Activated CD4-positive, CD25-positive, alpha-beta regulatory T cell treated with anti-CD3 and anti-CD28 coated beads, Interleukin-2, amount 50 U/mL, for 16 hours (primary cell): ENCODE measurements at places on chromosomes 3 and 15.

GRCh38 chr3:55704521-55704920 is 217.4 kb upstream of the WNT5A start:
- DNase-seq = no peak

GRCh38 chr15:91853511-91853947 is at the start of gene SLCO3A1:
TSS of gene SLCO3A1 (plus strand) at chr15:91853708.
- peak; percentile 41 for DNase-seq

DNA sequence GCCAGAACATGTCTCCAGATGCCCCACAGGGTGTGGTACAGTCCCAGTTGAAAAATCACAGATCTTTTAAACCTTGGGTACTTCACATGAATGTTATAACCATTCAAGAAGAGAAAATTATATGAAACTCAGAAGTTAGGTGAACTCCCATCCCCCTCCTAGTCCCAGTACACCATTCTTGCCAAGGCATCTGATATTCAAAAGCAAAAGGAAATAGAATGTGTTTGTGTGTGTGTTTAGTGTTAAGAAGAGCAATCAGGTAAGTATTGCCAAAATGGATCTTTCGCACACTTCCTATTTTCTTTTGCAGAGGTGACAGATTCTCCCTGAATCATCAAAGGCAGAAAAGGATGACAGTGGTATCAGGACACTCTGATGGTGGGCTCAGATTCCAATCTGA is 44.1 kb upstream of the LMOD3 start:
- DNase-seq = no peak

- DNase-seq = no peak
Observed at GRCh38 chr3:11199902-11200845, 45.9 kb downstream of the HRH1 start.

DNA sequence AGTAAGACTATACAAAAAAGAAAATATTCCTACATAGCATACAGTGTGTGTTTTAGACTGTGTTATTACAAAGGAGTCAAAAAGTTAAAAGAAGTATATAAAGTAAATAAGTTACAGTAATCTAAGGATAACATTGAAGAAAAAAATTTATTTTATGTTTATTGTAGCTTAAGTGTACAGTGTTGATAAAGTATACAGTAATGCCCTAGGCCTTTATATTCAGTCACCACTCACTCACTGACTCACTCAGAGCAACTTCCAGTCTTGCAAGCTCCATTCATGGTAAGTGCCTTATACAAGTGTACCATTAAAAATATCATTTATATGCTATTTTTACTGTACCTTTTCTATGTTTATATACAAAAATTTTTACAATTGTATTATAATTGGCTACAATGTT is 220.1 kb downstream of the BCHE start:
- DNase-seq = no peak

DNA sequence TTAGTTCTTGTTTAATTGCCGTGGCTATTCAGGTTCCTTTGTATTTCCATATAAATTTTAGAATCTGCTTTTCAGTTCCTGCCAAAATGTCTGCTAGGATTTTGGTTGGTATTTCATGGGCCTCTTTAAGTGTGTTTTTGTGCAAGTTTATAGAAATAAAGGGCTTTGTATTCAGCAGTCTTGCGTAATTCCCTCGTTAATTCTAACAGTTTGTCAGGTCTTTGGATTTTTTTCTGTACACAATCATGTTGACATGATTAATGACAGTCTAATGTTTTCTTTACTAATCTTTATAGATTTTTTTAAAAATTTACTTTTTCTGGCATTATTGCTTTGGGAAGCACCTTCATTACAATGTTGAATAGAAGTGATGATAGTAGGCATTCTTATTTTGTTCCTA is 120.9 kb downstream of the NEK11 start:
- no peak for DNase-seq

GRCh38 chr3:79767194-79767904 is 449 bp downstream of the ROBO1 start:
- no peak for DNase-seq

DNA sequence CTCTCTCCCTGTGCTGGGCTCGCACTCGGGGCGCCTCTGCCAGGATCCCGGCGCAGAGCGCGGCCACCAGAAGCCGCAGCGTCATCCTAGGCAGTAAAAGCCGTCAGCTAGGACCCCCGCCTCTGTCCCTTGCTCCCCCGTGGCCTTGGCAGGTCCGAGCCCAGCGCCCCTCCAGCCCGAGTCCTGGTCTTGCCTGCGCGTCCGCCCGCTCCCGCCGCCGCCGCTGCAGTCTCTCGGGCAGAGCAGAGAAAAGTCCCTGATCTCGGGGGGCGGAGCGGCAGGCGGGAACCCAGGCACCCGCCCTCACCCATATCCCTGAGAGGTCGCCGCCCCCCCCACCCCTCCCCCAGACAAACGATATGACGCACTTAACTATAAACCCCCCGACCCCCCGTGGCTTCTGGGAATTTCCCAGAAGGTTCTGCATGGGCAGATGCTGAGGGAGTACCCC is at the start of gene COL7A1:
Gene COL7A1 (minus strand): TSS at position 255 of the 451 bp plus-strand sequence. CDS start 170 bp downstream, at position 85.
- DNase-seq = no peak

DNA sequence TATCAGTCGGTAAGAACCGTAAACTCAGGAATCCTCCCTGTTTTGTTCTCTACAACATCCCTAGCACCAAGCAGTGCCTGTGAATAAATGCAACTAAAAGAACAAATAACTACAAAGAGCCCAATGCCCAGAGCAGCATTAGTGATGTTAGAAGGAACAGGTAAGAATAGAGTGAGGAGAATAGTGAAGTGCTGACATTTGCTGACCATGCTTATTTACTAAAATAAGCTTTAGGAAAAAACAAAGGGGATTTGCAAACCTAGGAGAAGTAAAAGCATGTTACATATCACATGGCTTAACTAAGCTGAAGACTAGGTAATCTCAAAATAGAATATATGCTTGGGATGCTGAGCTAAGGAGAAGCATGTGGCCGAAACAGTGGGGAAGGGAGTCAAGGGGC is 186.1 kb upstream of the SLC2A2 start:
- DNase-seq = no peak

- DNase-seq = no peak
Observed at GRCh38 chr3:166451997-166452396, 614.8 kb upstream of the BCHE start.

- DNase-seq = no peak
Observed at GRCh38 chr3:102181175-102181920, 253.5 kb upstream of the ZPLD1 start.

- no peak for DNase-seq
Observed at GRCh38 chr15:44307712-44308111, 19.2 kb downstream of the GOLM2 start.

GRCh38 chr15:89051875-89052274 is 36.4 kb upstream of the ABHD2 start:
- no peak for DNase-seq

GRCh38 chr3:155112661-155113389 is 32.7 kb downstream of the MME start:
- DNase-seq = no peak

- DNase-seq = no peak
Observed at GRCh38 chr3:131843174-131843573, 191.6 kb downstream of the CPNE4 start.

DNA sequence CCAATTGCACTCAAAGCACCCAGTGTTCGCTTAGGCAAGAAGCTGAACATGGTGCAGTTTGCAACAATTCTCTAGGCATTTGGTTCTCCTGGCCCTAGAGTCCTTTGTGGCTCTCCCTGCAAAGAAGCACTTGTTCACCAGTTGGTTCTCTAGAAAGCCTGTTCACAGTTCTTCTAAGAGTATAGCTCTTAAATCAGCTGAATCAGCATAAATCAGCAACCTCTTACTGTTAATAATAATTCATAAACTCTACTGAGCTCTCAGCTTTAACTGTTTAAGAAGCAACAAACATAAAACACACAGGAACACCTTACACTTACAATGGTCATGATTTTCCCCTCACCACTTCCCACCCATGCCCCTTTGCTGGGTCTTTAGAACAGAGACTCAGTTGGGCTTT is 56.8 kb upstream of the PPP2R3A start:
- no peak for DNase-seq

GRCh38 chr3:43095370-43095769 is 10.5 kb downstream of the POMGNT2 start:
- no peak for DNase-seq

DNA sequence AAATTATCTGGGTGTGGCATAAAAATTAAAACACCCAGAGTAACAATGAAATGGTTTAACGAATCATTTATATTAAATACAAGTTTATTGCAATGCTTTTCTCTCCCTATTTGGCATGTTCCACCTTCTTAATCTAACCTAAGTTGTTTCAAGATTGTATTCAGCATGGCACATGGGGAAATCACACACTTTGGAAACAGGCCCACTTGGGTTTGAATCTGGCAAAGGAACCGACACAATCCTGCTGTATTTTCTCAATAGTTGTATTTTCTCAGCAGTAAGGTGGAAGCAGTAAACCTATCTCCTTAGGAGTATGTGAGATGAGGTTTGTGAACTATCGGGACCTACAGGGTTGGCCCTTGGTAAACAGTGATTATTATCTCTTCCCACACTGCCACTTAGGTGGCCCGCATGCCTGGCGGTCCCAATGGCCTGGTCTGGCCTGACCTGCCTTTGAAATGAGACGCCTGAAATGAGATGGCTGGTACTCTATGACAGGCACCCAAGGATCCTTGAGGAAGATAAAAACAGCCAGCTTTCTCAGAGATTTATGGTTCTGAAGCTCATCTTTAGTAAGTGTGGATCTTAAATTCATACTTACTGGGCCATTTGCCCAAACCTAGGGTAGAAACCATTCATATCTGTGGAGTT is 45.3 kb upstream of the VILL start:
- no peak for DNase-seq

- DNase-seq = no peak
Observed at GRCh38 chr15:88630798-88631463, 7.9 kb upstream of the ISG20 start.

DNA sequence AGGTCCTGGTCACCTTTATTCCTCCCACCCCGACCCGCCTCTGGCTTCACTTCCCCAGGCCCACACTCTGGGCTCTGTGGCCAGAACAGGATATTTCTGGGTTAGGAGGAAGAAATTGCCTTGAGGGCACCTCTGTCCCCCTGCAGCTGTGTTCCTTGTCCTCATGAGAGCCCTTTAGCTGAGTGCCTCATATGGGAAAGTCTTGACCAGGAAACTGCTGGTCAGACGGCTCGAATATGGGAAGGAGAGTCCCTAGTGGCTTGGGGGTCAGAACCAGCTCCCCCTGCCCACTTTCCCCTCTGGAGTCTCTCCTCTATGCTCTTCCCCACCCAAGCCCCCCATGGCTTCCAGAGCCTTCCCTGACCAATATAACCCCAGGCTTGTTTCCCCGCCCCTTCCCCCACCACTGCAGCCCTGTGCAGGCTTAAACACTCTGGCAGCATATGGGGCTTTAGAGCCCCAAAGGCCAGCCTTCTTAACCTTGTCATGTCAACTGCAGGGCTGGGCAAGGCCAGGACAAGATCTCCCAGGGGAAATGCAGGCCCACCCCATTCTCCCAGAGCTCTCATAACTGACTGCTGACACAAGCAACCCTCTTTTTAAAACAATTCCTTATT is 36.4 kb downstream of the SEC22C start:
- no peak for DNase-seq

DNA sequence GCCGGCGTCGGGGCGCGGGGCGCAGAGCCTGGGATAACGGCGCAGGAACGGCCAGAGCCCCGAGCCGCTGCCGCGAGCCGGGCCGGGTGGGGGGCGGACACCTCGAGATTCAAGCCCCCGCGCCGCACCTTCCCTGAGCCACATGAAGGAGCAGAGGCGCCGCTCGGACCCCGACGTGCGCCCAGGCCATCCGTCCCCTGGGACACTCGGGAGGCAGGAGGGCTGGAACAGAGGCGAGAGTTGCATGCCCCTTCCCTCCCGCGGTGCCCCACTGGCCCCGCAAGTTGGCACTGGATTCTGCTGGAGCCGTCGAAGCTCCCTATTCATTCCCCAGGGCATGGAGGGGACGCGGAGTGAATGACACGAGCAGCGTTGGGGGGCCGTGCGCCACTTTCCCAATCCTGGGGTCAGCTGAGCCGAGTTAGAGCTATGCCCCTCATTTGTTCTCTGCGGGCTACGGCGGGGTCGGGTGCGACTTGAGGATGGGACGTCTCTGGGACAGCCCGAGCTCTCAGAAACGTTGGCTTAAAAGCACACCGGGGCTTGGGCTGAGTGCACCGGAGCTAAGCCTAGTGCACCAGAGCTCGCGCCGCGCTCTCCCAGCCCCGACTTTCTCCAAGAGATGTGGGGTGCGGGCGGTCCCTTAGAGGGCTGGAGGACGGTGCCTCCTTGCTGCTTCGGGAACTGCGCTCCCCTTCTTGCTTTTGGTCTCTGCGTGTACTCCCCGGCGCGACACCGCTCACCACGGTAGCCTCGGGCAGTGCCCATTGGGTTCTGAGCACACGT is 588 bp downstream of the SLC6A1 start:
- no peak for DNase-seq

- DNase-seq = no peak
Observed at GRCh38 chr3:137845194-137845593, 81.1 kb downstream of the SOX14 start.

DNA sequence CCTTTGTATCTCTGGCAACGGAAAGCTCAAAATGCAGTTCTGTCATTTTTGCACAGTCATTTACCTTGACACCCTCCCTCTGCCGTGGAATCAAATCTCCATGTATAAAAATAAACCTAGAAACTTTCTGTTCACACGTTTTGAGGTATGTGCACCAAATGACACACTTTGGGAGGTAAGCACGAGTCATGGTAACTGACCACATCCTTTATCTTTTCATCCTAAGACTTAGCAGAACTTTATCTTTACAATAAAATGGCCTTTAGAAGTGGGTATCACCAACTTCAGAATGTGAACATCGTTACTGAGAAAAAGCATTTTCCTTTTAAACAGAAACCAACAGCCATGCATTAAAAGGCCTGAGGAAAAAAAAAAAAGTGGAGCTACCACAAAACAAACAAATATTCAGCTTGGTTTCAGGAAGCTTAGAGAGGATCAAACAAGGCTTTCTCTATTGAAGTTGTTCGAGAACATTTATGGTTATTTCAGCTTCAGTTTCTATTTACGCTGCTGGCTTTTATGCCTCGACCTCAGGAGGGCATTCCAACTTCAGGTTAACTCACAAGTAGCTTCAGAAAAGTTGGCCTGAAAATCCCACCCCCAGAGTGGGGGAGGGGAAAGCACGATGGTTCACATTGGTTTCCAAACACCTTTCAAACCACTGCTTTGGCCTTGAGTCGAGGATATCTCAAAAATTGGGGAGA is 171.1 kb upstream of the ICE2 start:
- no peak for DNase-seq

GRCh38 chr3:99499235-99500158 is 138.9 kb upstream of the COL8A1 start:
- no peak for DNase-seq
